HL-60 (cell line): ENCODE measurements at places on chromosomes 4 and X.

DNA sequence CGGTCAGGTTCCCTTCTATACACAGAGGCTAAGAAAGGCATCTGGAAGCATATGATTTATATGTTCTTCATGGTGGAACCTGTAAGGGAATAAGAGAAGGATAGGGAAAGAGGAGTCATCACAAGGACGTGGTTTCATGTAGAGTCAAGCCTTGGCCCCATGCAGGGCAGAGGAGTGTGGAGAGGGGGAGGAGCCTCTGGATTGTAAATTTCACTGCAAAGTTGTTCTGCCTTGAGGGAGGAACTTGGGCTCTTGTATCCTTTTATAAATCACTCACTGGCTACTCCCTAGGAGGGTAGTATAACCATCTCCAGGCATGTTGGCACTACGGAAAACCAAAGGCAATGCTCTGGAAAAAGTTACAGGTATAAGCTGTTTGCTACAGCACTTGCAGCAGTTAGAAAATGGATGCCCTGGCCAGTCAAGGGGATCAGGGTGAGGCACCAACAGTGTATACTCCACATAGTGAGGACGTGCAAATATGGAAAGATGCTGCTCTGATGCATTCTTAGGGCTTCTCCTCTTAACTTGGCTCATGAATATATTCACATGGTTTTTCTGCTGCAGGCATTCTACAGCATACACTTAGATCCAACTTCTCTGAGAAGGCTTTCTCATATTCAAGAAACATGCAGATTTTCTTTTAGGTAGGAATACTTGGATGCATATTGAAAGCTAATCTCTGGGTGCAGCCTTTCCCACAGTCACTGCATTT is 60.3 kb upstream of the ZNF81 start:
- DNase-seq: no peak

DNA sequence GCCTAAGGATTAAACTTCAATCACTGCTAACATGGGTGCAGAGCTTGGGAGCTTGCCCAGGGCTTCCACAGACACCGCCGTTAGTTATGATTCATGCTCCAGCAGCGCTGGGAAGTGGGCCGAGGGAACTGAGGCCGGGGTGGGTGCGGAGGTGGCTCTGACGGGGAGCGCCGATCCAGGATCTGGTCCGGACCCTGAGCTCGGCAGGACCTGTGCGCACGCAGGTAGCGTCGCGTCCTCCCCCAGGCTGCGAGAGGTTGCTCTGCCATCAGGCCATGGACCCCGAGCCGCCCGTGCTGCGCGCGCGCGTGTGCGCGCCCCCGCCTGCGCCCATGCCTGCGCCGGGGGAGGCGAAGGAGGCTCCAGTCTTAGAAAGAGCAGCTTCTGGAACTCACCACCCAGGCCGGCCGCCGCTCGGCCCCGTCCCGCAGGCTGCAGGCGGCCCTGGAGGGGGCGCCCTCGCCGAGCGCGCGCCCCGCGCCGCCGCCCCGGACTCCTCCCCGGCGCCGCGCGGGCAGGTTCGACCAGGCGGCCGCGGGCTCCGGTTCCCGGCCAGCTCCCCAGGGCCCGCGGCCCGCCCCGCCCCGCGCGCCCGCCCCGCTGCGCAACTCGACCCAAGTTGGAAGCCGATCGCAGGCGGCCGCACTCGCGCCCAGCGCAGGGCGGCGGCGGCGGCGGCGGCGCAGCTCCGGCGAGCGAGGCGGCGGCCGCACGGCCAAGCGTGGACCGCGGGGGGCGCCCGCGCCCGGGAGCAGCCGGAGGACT is 732 bp upstream of the ADRA2C start:
- peak; percentile 20 for DNase-seq

- DNase-seq: no peak
Measured at GRCh38 chrX:14504960-14505538, 24.3 kb upstream of the GLRA2 start.

GRCh38 chrX:19024366-19024765 is 40.5 kb upstream of the PHKA2 start:
- DNase-seq: no peak

DNA sequence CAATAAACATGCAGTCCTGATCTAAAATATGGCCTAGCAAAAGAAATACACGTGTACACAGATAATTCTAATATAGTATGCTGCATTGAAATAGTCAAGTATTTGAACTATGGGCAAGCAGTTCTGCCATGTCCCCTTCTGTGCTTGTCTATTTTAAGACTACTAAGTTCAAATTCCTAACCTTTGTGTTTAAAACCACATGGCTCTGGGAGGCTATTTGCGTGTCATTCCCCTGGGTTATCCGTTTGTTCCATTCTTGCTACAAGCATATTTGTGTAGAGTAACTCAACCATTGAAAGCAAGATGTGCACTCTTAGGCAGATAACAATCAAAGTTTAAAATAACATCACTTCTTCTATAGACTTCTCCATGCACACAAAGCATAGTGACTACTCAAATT is 25.4 kb upstream of the TBC1D1 start:
- no peak for DNase-seq
